Epithelial cell of proximal tubule (primary cell): ENCODE measurements at places on chromosomes 16 and 17. TPM values are rescaled to one million over a fixed set of nuclear protein-coding genes. Genes with fewer than 3 reads are reported as not detected.

Gene GAST
- not detected in 2 replicates for total RNA-seq

DNA sequence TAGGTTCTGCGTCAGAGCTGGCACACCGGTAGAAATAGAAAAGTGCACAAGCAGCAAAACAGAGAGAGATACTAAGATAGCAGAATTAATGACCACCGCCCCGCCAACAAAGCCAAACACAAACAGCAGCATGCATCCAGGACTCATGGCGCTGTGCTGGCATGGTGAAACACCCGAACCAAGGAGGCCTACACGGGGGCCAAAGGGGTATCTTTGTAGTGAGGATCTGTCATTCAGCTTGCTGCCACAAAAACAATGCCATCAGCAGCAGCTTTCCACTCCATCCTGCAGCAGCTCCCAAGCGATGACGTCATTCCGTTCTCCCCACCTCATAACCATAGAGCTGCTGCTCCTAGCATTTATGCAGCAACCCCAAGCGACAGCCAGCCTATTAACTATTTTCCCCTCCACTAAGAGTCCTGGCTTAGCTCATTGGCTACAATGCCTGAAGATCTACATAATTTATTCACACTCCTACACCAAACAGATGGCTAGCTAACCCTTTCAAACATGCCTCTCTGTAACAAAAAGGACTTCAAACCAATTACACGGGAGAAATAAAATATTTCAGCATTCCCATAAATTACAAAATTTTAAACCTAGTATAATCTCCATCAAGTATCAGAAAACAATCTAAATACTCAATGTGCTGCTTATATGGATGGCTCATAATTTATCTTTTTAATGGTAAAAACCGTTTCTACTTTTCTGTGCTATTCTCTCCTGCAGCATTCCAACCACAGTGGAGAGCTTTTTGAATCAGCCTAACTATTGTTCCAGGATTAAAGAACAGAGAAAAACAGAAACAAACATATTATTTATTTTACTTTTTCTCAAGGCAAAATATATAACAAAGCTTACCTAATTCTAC lies 73.9 kb downstream of the SPAG9 start:
- no peak for DNase-seq

- DNase-seq = no peak
Measured at GRCh38 chr17:38882870-38883269, 13.0 kb downstream of the LASP1 start.

DNA sequence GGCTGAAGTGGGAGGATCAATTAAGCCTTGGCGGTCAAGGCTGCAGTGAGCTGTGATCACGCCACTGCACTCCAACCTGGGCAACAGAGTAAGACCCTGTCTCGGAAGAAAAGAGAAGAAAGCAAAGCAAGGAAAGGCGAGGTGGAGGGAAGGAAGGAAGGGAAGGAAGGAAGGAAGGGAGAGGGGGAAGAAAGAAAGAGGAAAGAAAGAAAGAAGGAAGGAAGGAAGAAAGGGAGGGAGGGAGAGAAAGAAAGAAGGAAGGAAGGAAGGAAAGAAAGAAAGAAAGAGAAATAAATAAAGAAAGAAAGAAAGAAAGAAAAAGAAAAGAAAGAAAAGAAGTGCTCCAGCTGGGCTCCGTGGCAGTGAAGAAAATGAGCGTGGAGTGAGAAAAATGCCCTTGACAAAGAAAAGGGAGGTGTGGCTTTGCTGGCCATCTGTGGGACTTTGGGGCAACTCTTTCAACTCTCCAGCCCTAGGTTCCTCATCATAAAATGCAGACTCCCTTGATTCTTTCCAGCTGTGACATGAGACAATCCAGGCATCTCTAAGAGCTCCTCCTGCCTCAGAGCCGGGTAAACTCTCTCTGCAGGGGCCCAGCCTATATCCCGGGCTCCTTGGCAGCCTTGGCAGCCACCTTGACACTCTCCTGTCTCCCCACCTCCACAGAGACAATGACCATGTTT lies 2.4 kb downstream of the GSDMA start:
- no peak for DNase-seq

- no peak for DNase-seq
Measured at GRCh38 chr17:57535249-57535966, 209.7 kb downstream of the CCDC182 start.

GRCh38 chr17:14204084-14204483 lies 32.6 kb downstream of the CDRT15 start:
- no peak for DNase-seq

DNA sequence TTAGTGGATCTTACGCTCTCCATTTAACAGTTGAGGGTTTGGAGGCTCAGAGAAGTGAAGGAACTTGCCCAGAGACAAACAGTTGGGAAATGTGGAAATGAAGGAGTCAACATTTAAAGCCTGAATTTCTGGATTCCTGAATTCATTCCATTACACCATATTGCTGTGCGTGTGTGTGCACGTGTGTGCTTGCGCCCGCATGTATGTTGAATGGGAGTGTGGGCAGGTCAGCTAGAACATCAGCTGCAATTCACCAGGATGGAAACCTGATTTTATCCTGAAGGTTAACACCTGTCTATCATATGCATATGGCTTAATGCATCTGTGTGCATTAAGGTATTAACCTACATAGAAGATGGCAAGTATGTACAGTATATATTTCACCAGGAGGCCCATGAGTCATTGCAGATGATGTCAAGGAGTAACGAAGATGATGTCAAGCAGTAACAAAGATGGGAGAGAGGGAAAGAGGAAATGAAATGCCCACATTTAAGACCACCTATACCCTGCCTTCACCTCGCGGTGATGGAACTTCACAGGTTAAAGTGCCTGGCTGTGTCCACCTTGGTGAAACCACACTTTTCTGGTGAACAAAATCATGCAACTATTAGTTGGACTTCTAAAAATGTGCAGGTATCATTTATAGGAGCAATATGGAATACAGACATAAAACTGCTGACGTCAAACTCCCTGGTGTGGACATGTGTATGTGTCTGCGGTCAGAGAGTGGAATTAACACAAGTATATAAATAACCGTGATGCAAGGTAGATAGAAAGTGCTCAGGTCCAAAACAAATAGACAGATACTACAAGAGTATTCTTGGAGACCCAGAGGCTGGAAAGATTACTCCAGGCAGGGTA lies 832 bp upstream of the ADAP2 start:
- no peak for DNase-seq
